ENCODE measurements at places on chromosomes 6 and 20. TPM values are rescaled to one million over a fixed set of nuclear protein-coding genes. Genes with fewer than 3 reads are reported as not detected.

The GNMT gene
- 1.0 TPM for total RNA-seq

The C20orf144 gene
- 0.24 TPM for total RNA-seq

The SNAP91 gene
- 0.05 TPM for total RNA-seq

The LY6G6C gene
- total RNA-seq = not detected

DNA sequence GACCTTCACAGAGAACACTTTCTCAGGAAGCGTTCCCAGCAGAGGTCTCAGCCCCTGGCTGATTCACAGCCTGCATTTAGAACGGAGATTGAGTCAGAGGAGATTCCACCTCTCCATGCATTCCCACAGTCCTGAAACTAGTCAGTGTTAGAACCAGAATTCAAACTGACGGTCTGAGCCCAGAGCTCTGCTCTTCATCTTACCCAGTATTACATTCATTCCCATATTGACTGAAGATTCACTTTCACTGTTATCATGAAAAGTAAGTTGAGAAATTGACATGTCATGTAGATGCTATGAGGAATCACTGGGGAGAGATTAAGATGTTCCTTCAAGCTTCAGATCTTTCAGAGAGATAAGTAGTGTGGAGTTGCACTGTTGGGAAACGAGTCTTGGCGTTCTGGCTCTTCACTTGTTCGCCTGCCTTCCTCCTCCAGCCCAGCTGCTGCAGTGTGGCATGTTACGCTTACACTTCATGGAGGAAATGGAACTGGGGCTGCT lies 28.3 kb downstream of the MAS1 start:
- no peak for DNase-seq
- no peaks in the 10 kb centered on the region for H3K27me3 ChIP-seq
- H3K4me3 ChIP-seq = no peak overlapping the region
- no peak overlapping the region for H3K27ac ChIP-seq

- H3K4me1 ChIP-seq = no peaks in the 10 kb centered on the region
- no peaks in the 10 kb centered on the region for H3K36me3 ChIP-seq
- no peak for DNase-seq
- H3K27ac ChIP-seq = no peak overlapping the region
- H3K4me3 ChIP-seq = no peak overlapping the region
- no peaks in the 10 kb centered on the region for H3K27me3 ChIP-seq
Observed at GRCh38 chr6:56806368-56806767, 148.5 kb upstream of the BEND6 start.

- H3K27me3 ChIP-seq = no peaks in the 10 kb centered on the region
- DNase-seq = no peak
Observed at GRCh38 chr6:159969921-159970320, 1.0 kb downstream of the IGF2R start.

- no peak for DNase-seq
- H3K27ac ChIP-seq = no peak overlapping the region
- peaks cover 6% of the 10 kb centered on the region for H3K36me3 ChIP-seq
Observed at GRCh38 chr6:135018941-135019340, 35.7 kb downstream of the HBS1L start.

The MAS1L gene
- not detected for total RNA-seq

The SLPI gene
- 496 TPM for total RNA-seq

DNA sequence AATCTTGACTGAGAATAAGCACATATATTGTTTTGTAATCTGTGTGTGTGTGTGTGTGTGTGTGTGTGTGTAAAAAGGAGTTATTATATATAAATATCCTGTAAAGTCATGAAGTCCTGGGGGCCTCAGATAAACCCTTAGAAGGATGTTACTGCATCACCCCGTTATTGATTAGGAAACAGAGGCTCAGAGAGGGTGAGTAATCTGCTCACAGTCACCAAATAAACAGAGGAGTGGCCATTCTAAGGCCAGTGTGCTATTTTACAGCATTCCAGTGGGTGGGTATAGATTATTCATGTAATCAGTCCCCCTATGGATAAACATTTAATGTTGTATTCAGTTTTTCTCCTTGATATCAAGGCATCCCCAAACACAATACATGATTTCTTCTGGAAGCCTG lies 87.1 kb downstream of the CDC5L start:
- no peak for DNase-seq
- no peaks in the 10 kb centered on the region for H3K36me3 ChIP-seq
- peaks cover 21% of the 10 kb centered on the region for H3K27me3 ChIP-seq

DNA sequence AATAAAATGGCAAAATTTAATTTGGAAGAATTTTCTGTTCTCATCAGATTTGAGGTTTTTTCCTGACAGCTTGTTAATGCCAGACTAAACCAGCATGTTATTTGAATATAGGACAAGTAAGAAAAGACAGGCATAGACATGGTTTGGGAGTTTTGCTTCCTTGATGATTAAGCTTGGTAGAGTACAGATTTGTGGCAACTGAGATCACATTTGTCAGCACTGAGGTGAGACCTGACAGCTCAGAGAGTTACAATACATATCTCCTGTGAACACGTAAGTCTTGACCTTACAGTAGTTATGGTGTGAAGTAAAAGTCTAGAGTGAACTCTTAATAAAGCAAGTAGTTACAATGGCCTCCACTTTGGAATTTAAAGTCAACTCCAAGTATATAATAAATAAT lies 34.5 kb downstream of the CENPW start:
- no peaks in the 10 kb centered on the region for H3K36me3 ChIP-seq
- H3K27me3 ChIP-seq = no peaks in the 10 kb centered on the region
- no peak overlapping the region for H3K4me3 ChIP-seq
- no peak overlapping the region for H3K27ac ChIP-seq
- no peak for DNase-seq

The PHF10 gene
- total RNA-seq = 37.0 TPM

DNA sequence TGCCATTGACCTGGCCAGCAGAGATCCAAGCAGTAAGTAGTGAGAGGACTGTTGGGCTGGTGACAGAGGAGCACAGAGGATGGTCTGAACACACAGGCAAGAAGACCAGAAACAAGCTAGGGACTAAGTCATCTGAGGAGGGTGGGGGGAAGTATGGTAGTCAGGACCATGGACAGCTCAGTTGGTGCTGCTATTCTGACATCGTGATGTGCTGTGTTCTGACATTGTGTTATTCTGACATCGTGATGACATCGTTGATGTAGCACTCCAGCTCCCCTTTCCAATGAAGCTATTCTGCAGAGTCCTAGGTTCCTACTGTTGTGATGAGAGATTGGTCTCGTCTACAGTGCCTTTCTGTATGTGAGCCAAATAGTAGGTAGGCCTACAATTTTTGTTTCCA lies 28.7 kb downstream of the CFAP206 start:
- no peaks in the 10 kb centered on the region for H3K27me3 ChIP-seq
- no peak overlapping the region for H3K27ac ChIP-seq
- H3K4me3 ChIP-seq = no peak overlapping the region
- H3K4me1 ChIP-seq = no peaks in the 10 kb centered on the region
- H3K36me3 ChIP-seq = no peaks in the 10 kb centered on the region

DNA sequence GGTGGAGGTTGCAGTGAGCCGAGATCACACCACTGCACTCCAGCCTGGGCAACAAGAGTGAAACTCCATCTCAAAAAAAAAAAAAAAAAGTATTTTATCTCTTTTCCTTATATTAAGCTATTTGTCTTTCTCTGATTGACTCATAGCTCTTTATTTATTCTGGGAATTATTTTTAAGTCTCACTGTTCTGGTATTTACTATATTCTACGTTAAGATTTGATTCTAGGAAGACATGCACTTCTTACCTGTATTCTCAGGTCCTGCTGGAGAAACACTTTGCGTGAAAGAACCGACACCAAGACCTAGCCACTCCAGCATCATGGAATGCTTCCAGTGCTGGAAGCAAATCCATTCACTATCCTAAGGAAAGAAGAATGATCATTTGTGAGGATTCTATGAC lies 17.6 kb downstream of the ZNFX1 start:
- H3K27ac ChIP-seq = no peak overlapping the region
- no peak overlapping the region for H3K4me3 ChIP-seq
- H3K4me1 ChIP-seq = no peaks in the 10 kb centered on the region

GRCh38 chr20:61219021-61219431 lies 33.0 kb upstream of the CDH4 start:
- no peaks in the 10 kb centered on the region for H3K36me3 ChIP-seq
- no peak for DNase-seq
- H3K4me1 ChIP-seq = no peaks in the 10 kb centered on the region
- H3K27me3 ChIP-seq = no peaks in the 10 kb centered on the region

DNA sequence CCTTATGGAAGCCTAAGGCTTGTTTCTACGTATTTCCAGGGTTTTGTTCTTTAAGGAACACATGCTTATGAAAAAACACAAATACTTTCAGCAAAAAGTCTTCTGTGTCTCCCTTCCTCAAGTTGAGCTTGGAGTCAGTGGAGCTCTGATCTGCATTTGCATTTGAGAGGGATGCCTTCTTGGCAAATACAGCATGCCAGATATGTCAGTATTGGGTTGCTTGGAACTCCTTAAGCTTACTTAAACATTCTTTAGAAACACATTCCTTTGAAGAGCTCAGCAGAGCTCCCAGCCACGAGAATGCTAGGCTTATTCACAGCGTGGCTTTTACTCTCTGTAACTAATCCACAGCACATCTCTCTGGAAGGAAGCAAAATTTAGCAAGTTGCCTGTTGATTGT lies 68.3 kb downstream of the ANKRD6 start:
- no peaks in the 10 kb centered on the region for H3K36me3 ChIP-seq
- H3K4me3 ChIP-seq = no peak overlapping the region
- no peak for DNase-seq
- H3K27ac ChIP-seq = no peak overlapping the region

GRCh38 chr20:34621383-34622367 lies 55.2 kb downstream of the PIGU start:
- H3K4me1 ChIP-seq = peaks cover 8% of the 10 kb centered on the region
- H3K27ac ChIP-seq = no peak overlapping the region
- H3K4me3 ChIP-seq = no peak overlapping the region

The APOBEC2 gene
- not detected for total RNA-seq

DNA sequence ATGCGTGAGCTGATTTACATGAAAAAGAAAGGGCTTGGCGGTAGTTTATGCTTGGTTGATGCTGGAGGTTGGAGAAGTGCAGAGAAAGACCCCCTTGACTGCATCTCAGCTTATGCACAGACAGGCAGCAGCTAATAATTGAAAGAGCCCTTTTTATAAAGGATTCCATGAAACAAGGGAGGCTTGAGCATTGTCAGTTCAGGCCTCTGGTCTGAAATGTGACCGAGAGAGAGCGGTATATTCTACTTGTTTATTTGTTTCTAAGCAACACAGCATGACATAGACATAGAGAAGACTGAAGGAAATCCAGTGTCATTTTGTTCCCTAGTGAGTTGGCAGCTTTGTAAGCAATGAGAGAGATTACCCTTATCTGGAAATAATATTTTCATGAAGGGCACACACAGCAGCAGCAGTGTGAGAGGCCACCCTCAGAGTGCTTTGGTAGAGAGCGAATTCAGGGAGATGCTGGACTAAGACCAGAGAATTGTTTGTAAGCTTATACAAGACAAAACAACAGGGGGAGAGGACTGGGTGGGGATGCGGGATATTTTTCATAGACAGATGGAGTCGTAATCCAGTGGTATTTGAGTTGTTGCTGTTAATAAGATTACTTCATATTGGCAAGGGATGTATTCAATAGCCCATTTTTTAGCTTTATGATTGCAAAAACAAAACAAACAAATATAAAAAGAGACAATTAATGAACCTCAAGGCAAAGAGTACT lies 34.6 kb upstream of the LAMA2 start:
- no peak overlapping the region for H3K4me3 ChIP-seq
- no peaks in the 10 kb centered on the region for H3K36me3 ChIP-seq
- H3K4me1 ChIP-seq = no peaks in the 10 kb centered on the region

The EYS gene
- 0.50 TPM for total RNA-seq

The MAP3K5 gene
- 27.7 TPM for total RNA-seq

DNA sequence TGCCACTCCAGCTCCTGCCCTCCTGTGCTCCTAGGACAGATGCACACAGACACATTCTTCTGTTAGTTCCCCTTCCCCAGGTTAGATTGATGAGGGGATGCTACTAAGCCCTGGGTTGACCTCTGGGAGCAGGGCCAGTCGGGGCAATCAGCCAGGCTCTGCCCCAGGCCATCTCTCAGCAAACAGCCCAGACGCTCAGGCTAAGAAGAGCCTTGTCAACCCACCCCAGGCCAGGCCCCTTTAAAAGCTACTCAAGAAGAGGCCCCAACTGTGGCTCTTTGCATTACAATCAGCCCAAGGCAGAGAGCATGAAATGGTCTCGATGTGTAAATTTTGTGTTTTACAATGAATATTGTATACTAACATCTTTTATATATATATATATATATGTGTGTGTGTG lies 107.4 kb downstream of the TFAP2A start:
- H3K4me3 ChIP-seq = no peak overlapping the region
- no peak for DNase-seq
- H3K27ac ChIP-seq = no peak overlapping the region
- H3K4me1 ChIP-seq = no peaks in the 10 kb centered on the region
- no peaks in the 10 kb centered on the region for H3K27me3 ChIP-seq

DNA sequence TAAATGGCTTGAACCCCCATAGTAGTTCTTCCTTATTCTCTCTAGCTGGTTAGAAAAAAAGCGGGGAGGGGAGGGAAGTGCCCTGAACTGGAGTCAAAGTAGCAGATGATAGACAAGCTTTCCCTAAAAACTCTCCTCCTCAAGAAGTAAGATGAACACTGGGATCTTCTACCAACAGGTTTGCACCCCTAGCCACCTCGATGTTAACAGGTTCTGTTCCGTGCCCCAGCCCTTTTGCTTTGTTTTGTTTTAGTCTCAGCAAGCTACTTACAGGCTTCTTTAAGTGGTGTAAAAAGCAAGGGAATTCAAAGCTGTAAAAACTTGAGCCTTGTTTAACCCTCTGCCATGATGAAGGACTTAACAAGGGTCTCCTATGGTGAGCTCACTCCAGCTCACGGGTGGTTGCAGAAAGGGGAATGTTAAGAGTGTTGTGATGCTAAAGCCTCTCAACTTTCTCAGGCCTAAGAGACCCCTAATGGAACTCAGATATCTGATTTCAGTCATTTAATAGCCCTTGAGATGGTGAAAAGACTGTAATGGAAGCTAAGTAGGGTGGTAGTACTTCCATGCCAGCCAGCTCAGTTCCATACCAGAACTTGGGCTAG lies 106.0 kb downstream of the FOXO3 start:
- H3K36me3 ChIP-seq = no peaks in the 10 kb centered on the region
- no peak overlapping the region for H3K27ac ChIP-seq
- no peak for DNase-seq
- H3K4me3 ChIP-seq = no peak overlapping the region
- H3K4me1 ChIP-seq = peaks cover 31% of the 10 kb centered on the region

DNA sequence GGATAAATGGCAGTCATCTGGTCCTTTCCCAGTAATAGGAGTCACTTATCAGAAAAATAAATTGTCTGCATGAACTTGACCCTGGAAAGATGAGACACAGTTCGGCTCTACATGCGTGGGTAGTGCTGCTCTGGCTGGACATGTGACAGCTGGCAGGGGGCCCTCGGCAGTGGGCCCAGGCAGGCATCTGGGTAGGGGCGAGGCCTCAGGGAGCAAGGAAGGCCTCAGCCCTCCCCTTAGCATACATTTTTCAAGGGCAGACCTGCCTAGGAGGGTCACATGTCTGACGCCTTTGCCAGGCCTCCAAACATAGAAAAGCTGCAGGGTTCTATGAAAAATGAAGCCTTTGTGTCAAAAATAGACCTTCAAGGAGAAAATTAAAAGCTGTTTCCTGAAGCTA lies 12.8 kb upstream of the ILRUN start:
- no peak overlapping the region for H3K27ac ChIP-seq
- no peak for DNase-seq
- no peaks in the 10 kb centered on the region for H3K27me3 ChIP-seq
- no peaks in the 10 kb centered on the region for H3K4me1 ChIP-seq
- no peak overlapping the region for H3K4me3 ChIP-seq
- H3K36me3 ChIP-seq = no peaks in the 10 kb centered on the region
